Right cardiac atrium (tissue), 5 donors: ENCODE measurements at places on chromosomes 4 and X.

GRCh38 chrX:28880136-28880535 is 292.9 kb downstream of the IL1RAPL1 start:
- DNase-seq: no peak

DNA sequence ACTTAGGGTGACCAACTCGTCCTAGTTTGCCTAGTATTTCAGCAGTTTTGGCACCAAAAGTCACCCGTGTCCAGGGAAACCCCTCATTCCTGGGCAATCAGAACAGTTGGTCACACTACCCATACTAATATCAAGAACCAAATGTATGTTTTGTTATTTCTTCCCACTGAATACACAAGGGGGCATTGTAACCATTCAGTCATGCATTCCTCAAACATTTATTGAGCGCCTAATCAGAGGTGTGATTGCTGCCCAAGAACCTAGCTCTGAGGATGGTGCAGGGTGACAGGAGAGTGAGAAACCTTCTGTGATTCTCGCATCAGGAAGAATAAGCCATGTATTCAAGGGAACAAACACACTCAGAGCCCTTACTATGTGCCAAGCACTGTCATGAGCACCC is 69.8 kb upstream of the RAI2 start:
- no peak for DNase-seq

DNA sequence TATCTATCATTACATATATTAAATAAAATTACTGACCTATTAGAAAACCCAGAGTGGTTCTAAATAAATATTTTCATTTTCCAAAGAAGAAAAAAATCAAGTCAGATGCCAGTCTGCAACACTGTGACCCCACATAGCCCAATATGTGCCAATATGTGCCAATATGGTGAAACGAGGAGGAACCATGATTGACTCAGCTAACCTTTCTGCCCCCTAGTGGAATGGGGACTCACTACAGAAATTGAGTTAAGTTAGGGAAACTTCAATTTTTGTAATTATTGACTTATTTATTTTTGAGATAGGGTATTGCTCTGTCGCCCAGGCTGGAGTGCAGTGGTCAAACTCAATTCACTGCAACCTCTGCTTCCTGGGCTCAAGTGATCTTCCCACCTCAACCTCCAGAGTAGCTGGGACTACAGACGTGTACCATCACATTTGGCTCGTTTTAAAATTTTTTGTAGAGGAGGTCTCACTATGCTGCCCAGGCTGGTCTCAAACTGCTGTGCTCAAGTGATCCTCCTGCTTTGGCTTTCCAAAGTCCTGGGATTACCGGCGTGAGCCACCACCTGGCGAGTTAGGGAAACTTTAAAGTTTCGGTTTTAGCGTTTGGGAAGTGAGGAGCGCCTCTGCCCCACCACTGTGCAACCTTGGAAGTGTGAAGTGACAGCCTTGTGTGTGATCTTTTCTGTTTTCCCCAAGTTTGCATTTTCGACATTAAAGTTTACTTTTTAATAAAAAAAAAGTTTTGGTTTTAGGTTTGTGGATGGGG is 116.8 kb upstream of the SHISA3 start:
- DNase-seq: no peak

DNA sequence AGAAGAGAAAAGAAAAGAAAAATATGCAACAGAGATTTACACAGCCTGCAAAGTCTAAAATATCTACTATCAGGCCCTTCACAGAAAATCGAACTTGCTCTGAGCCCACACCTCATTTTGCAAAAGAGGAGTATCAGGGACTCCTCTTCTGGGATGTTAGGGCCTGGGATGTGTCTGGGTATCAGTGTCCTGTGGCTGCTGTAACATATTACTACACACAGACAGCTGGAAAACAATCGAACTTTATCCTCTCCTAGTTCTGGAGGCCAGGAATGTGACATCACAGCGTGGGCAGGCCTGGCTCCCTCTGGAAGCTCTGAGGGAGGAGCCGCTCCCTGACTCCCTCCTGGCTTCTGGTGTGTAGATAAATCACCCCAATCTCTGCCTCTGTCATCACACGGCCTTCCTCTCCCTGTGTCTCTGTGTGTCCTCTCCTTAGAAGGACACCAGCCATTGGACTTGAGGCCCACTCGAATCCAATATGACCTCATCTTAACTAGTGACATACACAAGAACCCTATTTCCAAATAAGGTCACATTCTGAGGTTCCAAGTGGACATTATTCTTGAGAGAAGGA is 52.9 kb downstream of the PPP2R2C start:
- no peak for DNase-seq

- no peak for DNase-seq
These were observed 156.9 kb downstream of the APBB2 start for GRCh38 chr4:41057467-41057866.
